Endothelial cell (in vitro differentiated cells): ENCODE measurements at places on chromosomes 6 and 20.

DNA sequence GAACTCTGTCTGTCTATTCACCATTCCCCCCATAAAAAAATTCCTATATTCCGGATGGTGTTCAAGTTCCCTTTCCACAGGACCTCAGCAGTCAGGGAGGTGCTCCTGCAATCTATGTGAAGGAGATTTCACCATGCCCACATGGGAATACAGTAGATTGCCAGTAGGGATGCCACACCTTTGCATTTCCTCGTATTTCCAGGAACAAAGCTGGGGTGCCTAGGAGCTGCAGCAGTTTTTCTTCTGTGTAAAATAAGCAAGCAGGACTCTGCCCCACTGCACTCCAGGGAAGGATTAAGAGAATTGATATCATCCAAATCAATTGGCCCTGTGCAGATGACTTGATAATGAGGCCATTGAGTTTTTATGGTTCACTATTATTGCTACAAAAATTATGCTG lies 7.4 kb upstream of the KIF16B start:
- DNase-seq: no peak

GRCh38 chr20:63290677-63291472 lies 2.1 kb upstream of the COL20A1 start:
- DNase-seq: peak; percentile 91

DNA sequence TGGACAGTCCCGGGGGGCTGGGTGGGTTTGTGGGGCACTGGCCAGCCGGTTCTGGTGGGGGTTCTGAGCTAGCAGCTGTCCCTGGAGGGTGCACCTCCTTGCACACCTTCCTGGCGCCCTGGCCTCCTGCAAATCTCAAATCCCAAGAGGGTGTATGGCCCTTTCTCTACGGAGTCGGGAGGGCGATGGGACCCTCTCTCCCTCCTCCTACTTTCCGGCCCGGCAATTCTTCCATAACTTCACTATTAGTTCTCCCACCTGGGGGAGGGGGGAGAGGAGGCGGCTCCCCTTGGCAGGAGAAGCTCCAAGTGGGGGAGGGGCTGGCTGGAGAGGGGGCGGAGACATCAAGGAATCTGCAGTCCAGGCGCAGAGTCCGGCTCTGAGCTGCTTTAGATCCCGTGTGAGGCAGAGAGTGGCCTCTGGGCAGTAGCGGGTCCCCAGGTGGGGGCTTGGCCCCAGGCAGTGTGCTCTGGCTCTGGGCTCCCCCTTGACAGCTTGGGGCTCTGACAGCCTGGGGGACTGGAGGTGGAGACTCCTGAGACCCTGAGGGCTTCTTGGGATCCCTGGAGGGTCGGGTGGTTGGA lies 1.4 kb upstream of the LAMA5 start:
- no peak for DNase-seq

DNA sequence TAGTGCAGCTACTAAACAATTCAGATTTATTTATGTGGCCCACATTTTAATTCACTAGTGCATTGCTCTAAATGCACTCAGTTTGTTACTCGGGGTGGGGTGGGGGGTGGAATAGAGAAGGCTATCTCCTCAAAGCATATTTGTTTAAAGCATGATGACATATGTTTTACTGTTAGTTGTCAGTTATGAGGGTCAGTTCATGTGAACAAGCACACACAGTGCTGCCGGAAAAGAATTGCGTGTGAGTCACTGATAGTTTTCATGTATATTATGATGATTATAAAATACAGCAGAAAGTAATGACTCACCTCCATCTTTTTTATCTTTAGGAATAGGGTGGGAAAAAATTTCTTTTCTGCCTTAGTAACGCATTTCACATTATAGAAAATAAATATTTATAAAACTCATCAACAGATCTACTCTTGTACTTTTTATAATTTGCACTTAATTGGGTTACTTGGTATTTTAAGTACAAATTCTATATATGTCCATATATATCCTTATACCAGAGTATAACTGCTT lies 42.2 kb upstream of the STXBP5 start:
- DNase-seq: no peak
